Fibroblast of skin of left quadriceps (primary cell): ENCODE measurements at places on chromosomes 6 and 20.

DNA sequence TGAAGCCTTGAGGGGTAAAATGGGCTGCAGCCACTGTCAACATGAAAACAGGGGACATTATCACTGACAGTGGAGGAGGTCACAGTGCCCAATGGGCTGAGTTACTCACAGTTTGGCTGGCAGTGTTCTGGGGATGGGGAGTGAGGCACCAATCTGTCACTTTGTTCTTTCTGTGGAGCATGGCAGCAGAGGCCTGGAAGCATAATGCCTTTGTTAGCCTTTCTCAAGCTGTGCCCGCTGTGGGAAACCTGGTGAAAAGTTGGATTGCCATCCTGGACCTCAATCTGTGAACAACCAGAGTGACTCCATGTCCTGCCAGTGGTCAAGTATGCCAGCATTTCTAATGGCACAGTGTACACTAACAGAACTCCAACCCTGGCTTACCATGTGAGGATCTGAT lies 143.6 kb downstream of the OR2B2 start:
- no peak for DNase-seq

DNA sequence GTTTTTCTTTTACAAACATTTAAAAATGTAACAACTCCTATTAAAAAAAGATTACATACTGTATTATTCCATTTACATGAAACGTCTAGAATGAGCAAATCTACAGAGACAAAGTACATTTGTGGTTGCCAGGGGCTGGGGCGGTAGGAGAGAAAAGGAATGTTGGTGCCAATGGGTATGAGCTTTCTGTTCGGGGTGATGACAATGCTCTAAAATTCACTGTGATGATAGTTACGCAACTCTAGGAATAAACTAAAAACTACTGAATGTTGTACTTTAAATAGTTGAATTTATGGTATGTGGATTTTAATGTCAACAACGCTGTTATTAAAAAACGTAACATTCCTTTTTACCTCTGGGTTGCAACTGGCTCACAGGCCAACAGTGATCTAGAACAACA lies 211.1 kb downstream of the GMDS start:
- no peak for DNase-seq

DNA sequence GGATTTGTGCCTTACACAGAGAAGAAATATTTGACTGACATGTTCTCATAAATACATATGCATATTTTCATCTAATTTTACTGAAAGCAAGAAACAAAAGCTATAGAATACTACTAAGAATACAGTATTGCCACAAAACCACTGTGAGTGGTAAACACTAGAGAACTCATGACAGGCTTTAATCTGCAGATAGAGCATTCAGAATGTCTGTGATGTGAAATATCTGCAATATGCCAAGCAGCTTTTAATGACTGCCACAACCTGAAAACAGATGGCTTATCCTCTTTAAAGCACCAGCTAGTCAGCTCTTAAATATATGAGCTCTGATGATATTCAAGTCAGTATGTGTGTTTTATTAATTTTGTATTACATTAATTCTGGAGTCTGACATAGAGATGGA lies 3.4 kb downstream of the NAPB start:
- no peak for DNase-seq

GRCh38 chr20:63270606-63271325 lies 1.8 kb upstream of the ARFGAP1 start:
- DNase-seq: no peak

DNA sequence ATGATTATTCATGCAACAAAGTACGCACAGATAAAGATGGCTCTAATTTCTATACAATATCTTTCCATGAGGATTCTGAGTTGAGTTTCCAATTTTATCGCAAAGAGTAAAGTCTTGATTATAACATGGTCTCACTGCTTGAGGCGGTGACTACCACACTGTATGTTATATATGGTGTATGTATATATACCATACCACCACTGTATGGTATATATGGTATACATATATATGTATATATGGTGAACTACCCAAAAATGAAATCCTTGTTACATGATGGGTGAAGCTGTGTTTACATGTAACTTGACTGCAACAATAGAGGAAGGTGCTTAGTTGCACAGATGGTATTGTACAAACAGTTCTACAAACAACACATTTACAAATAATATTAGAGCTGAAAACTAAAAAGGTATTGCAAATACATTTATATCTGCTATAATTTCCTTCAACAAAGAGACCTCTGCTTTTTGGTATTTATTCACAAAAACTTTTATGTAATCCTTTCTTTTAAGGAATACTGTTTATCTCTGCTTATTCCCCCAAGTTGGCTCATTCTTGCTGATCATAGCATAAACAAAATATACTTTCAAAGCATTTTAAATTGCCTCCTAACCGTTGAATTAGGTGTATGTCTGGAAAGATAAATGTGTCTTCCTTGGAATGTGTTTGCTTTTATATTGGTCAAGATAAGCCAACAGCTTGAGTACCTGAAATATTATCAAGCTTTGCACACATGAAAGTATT lies 77.7 kb upstream of the TPD52L1 start:
- no peak for DNase-seq

DNA sequence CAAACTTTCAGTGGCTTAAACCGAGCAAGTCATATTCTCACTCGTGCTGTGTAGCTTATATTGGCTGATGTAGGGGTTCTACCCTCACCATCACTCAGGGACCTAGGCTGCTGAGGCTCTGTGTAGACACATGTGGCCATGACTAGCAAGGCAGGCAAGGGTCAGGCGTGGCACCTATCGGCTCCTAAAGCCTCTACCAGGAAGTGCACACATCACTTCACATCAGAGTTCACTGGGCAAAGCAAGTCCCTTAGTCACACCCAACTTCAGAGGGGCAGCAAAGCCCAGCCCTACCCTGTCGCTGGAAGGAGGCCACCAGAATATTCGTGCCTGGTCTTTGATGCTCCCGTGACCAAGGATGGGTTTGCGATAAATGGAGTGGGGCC lies 42.9 kb downstream of the PPP1R14C start:
- no peak for DNase-seq

GRCh38 chr6:52622810-52623209 lies 46.0 kb upstream of the TRAM2 start:
- DNase-seq: no peak

DNA sequence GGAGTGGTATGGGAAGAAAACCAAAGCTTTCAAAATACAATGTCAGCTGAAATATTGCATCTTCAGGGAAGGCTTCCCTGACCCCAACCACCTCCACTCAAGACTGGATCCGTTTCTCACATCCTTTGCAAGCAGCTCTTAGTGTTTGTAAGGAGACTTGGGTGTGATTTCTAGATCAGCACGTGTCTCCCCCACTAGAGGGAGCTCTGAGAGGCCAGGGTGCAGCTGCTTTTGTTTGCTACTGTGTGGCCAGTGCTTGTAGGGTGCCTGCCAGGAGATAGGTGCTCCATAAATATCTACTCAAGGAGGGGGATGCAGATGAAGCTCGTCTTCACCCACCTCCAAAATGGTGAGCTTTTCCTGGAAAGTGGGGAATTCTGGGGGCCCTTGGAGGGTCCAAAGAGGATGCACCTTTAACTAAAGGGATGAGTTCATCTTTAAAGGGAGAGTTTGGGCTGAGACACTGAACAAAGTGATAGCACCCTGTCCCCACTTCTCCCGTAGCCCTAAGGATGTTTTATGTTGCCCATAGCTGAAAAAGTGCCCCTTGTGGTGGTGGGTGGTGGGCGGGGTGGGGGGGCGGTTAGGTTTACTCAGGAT lies 52.6 kb upstream of the MAFB start:
- peak; percentile 4 for DNase-seq

DNA sequence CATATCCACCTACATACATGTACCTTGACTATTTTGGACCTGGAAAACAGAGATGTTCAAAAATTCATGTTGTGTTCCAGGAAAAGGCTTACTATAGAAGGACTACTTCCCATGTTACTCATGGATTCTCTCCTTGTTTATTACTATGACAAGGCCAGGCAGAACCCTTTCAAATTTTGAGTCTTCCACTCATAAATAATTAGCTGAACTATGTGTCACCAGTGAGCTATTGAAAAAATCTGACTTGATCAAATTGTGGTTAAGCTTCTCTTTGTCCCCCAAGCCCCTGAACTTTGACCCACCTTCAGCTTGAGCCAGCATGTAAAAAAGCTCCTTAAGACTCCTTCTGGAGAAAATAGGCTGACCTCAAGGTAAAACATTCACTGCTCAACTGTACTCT lies 1142.8 kb upstream of the EYS start:
- DNase-seq: no peak

GRCh38 chr20:3811467-3812258 lies 8.7 kb upstream of the AP5S1 start:
- DNase-seq: peak; percentile 99

DNA sequence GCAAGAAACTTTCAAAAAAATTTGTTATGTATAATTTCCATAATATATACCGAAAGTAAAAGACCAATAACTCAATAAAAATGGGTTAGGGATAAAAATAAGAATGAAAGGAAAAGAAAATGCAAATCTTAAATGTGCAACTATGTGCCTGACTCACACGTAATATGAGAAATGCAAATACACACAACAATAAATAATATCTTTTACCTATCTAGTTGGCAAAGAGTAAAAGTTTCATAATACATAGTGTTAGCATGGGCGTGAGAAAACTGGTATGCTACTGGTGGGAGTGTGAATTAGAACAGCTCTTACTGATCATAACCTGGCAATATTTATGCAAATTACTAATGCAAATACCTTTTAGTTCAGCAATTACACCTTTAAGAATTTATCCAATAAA lies 438.5 kb upstream of the CITED2 start:
- no peak for DNase-seq

DNA sequence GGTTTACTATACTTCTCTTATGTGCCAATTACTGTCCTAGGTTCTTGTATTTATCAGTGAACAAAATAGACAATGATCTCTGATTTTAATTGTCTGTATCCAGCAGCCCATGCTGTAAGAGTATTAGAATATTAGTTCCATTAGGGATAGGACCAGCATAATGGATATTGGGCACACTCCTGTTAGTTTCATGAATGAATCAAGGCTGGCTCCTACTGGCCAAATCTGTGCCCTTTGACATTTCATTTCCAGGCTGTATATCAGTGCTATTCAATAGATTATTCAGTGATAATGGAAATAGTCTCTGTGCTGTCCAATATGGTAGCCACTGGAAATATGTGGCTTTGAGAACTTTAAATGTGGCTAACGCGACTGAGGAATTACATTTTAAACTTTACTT lies 1007.9 kb upstream of the FLRT3 start:
- no peak for DNase-seq

DNA sequence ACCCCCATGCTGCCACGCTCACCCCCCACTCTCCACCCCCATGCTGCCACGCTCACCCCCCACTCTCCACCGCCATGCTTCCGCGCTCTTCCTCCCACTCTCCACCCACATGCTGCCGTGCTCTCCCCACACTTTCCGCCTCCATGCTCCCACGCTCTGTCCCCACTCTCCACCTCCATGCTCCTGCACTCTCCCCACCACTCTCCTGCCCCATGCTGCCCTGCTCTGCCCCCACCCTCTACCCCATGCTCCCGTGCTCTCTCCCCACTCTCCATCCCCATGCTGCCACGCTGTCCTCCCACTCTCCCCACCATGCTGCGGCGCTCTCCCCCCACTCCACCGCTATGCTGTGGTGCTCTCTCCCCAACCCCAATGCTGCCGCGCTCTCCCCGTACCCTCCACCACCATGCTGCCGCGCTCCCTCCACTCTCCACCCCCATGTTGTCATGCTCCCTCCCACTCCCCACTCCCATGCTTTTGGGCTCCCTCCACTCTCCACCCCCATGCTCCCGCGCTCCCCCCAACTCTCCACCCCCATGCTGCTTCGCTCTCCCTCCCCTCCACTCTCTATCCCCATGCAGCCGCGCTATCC lies 46.0 kb upstream of the PDE10A start:
- no peak for DNase-seq

- no peak for DNase-seq
Observed at GRCh38 chr6:149628875-149629510, 19.5 kb downstream of the KATNA1 start.

GRCh38 chr6:23505026-23505425 lies 621.0 kb upstream of the NRSN1 start:
- peak; percentile 60 for DNase-seq

DNA sequence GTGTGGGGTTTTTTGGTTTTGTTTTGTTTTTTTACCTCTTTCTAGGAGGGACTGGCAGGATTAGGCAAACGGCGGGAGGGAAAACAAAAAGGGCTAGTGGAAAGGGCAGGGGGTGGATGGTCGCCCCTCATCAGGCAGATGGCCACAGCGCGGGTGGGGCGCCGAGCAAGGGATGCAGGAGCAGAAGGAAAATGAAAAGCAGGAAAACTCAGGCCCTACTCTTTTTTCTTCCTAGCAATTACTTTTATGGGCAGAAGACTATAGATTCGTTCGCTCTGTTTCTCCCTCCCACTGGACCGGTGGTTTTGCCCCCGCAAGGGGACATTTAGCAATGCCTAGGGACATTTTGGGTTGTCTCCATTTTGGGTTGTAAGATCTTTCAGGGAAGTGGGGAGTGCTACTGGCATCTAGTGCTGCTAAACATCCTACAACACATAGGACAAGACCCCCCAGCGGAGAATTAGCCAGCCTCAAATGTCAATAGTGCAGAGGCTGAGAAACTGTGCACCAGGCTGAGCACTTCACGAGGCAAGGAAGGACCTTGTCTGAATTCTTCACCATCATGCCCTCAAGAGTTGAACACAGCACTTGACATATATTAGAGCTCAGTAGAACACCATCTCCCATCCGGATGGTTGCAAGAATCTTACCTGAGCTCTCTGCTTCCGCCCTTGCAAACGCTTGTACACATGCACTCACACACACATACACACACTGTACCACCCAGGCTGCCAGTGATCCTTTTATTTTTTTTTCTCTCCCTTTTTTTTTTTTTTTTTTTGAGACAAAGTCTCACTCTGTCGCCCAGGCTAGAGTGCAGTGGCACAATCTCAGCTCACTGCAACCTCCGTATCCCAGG lies 4.8 kb upstream of the ZMYND8 start:
- no peak for DNase-seq

- no peak for DNase-seq
Observed at GRCh38 chr6:88456221-88456859, 290.2 kb upstream of the CNR1 start.

DNA sequence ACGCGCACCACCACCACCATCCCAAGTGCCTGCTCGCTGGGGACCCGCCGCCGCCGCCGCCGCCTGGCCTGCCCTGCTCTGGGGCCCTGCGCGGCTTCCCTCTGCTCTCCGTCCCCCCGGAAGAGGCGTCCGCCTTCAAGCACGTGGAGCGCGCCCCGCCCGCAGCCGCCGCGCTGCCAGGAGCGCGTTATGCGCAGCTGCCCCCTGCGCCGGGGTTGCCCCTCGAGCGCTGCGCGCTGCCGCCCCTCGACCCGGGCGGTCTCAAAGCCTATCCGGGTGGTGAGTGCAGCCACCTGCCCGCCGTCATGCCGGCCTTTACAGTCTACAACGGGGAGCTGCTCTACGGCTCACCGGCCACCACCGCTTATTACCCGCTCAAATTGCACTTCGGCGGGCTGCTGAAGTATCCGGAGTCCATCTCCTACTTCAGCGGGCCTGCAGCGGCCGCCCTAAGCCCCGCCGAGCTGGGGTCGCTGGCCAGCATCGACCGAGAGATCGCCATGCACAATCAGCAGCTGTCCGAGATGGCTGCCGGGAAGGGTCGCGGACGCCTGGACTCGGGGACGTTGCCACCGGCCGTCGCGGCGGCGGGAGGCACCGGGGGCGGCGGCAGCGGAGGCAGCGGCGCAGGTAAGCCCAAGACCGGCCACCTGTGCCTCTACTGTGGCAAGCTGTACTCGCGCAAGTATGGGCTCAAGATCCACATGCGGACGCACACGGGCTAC lies 7.2 kb downstream of the PRDM13 start:
- DNase-seq: no peak

GRCh38 chr6:34158876-34159275 lies 13.0 kb upstream of the GRM4 start:
- no peak for DNase-seq

- DNase-seq: no peak
Observed at GRCh38 chr6:142850679-142851423, 94.1 kb downstream of the HIVEP2 start.
